ENCODE measurements at places on chromosomes 1 and 21.

DNA sequence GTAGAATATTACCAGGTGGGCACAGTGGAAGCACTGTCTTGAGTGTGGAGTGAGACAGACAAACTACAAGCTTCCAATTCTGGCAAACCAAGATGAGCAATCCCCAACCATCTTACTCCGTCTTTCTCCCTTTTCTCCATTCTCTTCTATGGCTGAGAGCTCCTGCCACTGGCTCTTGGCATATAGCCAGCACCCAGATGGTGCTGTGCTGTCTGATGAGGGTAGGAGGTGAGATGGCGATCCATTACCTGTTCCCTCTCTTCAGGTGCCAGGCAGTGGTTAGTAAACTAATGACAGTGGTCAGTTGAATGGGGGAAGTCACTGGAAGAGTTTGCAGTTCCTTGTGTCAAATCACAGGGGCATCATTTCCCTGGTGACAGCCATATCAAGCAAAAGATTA lies 108.4 kb downstream of the FNBP1L start:
- DNase-seq = no peak

- no peak for DNase-seq
These were observed 28.2 kb upstream of the EPB41 start for GRCh38 chr1:28885977-28886730.

GRCh38 chr21:30719401-30719800 lies 824 bp upstream of the KRTAP21-3 start:
- DNase-seq = no peak

DNA sequence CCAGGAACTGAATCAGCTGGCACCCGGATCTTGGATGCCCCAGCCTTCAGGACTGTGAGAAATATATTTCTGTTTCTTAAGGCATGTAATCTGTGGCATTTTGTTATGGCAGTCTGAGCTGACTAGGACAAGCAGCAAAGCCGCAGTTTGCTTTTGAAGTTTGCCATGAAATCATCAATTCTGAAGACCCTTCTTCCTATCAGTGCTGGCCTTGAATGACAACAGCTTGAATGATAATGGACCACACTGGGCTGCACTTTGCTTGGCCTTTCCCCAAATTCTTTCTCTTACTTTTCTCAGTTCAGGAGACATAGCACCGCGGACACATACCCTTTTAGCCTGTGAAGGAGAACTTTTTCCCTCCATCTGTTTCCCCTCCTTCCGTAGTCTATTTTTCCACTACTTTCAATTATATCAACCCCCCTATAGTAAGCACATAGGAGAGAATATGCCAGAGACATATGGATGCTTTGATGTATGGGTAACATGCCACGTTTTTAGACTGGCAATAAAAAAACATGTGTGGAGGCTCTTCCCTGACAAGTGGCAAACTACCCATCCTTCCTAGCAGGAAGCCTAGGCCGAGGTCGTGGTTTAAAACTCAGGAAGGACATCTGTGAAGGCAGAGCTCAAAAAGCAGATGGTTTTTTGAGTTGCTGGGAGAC lies 42.9 kb downstream of the HLX start:
- DNase-seq = no peak

DNA sequence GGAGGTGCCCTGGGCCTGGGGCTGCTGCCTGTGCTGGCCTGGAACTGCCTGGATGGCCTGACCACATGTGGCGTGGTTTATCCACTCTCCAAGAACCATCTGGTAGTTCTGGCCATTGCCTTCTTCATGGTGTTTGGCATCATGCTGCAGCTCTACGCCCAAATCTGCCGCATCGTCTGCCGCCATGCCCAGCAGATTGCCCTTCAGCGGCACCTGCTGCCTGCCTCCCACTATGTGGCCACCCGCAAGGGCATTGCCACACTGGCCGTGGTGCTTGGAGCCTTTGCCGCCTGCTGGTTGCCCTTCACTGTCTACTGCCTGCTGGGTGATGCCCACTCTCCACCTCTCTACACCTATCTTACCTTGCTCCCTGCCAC lies 1.8 kb downstream of the GPR3 start:
- no peak for DNase-seq

DNA sequence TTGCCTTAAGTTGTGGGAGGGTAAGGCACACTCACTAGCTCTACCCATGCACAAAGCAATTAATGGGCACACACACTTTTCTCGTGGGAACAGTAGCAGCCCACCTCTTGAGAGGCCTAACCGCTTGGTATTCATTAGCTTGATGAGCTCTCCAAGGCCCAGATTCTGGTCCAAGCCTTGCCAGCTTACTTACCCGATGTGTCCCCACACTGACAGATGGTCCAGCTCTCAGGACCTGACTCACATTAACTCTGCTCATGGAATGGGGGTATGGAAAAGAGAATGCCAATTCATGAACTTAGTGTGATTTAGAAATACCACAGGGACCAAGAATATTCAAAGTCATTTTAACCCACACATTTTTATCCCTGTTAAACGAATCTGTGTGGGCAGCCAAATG lies 106.8 kb upstream of the CACHD1 start:
- DNase-seq = no peak

DNA sequence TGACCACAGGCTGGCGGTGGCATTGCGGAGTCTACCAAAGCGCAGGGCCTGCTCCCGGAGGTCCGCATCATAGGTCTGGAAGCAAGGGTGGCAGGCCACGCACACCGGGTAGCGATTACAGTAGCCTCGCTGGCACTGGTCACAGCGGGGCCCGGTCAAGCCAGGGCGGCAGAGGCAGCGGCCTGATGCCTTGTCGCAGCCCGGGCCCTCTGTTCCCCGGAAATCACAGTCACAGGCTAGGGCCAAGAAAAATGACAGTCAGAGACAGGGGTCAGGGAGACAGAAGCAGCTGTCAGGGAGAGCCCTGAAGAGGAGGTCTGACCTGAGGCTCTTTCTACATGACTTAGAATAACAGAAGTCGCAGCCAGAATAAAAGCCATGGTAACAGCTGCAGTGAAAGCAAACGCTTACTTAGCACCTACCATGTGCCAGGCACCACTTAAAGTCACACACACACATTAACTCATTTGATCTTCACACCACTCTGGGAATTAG lies 26.4 kb downstream of the LAMB3 start:
- no peak for DNase-seq

DNA sequence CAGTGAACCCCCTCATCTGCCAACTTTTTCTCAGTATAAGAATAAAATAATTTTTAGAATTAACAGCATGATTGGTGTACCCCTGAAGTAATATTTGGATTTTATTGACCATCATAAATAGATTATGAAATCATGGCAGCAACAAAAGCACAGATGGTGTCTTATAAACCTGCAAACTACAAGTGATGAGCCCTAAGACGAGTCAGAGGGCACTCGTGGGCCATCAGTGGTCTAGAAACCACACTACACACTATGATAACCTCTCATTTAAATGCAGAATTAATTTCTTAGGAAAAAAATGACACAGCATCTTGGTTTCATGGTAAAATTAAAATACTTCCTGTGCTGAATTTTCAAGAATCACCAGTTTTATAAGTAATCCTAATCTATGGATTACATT lies 312.4 kb downstream of the PTBP2 start:
- DNase-seq = no peak

DNA sequence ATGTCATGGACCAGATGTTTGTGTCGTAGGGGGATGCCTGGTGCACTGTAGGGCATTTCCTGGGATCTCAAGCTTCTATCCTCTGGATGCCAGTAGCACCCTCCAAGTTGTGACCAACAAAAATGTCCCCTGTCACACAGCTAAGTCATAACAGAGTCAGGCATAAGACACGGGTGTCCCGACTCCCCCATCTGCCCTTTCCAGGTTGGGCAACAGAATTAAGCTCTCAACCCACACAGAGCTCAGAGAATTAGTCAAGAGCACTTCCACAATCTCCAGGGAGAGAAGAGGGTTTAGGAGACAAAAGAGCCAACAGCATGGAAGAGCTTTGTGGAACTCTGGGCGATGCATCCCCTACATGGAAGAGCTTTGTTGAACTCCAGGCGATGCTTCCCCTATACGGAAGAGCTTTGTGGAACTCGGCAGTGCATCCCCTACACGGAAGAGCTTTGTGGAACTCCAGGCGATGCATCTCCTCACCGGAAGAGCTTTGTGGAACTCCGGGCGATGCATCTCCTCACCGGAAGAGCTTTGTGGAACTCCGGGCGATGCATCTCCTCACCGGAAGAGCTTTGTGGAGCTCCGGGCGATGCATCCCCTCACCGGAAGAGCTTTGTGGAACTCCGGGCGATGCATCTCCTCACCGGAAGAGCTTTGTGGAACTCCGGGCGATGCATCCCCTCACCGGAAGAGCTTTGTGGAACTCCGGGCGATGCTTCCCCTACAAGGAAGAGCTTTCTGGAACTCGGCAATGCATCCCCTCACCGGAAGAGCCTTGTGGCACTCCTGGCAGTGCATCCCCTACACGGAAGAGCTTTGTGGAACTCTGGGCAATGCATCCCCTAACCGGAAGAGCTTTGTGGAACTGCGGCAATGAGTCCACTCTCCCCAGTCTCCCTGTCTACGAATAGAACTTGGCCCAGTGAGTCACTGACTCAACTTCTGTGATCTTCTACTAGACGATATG lies 422.7 kb downstream of the KIF26B start:
- DNase-seq = no peak

DNA sequence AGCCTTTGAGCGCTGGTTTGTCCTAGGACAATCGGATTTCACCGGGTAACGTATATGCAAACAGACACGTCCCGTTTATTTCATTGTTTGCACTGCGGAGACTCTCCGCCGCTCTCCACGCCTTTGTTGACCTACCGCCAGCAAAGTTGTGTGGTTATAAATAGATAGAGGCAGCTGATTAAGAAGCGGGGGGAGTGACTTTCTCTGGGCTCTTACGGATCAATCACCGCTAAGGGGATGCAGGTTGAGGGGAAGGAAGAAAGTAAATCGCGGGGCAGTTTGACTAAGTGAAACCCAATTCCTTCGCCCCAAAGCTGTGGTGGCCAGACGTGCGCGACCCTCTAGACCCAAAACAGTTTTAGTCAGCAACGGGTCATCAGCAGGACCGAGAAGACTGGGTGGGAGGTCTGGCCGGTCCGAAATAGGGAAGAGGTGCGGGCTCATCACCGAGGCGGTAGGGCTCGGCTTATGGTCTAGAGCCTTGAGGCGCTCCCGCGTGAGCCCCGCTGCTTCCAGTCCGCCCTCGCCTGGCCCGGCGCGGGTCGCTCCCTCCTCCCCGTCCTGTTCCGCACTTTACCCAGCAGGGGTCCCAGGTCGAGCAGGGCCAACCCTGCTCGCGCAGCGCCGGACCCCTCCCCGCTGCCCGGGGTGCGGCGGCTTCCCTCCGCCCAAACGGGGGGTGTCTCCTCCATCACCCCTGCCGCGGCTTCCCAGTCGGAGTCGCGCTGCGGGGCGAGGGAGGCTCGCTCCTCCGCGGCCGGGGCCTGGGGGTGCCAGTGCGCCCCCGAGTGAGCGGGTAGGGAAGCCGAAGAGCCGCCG lies 120.8 kb upstream of the RRP15 start:
- peak; percentile 11 for DNase-seq

GRCh38 chr21:42563261-42563660 lies 49.6 kb downstream of the SLC37A1 start:
- DNase-seq = no peak

DNA sequence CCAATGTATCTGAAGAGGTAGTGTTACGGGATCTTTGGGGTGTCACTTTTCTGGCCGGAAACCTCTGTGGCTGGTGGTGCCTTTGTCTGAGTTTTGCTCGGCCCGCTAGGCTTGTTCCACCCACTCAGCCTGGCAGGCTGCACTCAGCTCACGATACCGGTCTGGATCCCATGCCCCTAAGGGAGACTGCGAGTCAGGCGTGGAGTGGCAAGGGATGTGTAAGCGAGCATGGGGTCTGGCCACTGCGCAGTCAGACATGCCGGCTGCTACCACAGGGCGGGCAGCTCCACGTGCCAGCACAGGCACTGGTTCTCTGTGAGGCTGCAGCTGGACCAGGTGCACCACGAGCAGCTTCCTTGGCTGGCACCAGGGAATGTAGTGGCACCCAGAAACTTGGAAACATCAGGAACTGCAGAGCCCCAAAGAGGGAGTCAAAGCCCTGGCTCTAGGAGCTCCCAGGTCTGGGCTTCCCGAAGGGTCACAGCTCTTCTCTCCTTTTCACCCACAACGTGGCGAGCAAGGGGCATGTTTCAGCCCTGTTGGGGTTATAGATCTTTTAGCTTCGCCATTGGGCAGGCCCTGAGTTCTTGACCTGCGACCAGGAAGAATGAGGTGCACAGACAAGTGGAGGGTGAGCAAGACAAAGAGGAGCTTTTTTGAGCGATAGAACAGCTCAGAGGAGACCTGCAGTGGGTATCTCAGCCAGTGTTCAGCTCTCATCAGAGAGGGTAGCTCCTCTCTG lies 23.8 kb upstream of the LRRC8C start:
- DNase-seq = no peak

- no peak for DNase-seq
These were observed 19.4 kb downstream of the KIAA2013 start for GRCh38 chr1:11906870-11907269.

- DNase-seq = no peak
These were observed 1.6 kb downstream of the HIVEP3 start for GRCh38 chr1:41917076-41917475.

DNA sequence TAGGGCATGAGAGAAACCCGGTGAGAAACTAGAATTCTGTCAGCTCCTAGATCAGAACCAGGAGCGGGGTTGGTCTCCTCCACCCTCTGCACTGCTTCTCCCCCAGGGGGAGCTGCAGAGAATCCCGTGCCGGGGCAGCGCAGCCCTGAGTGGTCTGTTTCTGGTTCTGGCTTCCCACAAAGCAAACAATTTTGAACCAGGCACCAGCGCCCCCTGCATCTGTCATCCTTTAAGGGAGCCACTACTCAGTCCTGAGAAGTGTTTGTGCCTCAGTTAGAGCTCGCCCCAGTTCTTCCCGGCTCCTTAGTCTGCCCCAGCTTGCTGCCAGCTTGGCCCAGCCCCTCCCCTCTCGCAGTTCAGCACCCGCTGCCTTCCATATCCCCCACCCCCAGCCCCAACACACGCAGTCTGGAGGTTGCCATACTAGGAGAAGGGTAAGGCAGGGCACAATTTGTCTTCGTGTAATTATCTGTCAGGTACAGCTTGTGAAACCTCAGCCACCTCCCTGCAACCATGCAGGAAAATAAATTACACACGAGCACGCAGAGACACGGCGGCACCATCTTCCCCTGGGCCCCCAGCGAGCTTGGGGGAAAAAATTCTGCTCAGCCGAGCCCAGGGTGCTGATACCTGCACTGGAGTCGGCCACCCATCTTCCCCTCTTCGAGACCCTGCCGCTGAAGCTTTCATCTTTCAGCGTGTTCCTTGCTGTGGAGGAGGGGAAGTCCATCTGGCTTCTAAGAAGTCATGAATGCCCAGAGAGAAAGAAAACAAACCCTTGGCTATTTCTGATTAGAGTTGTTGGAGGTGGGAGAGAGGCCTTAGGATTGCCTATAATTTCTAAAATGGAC lies 62.6 kb upstream of the CD1D start:
- no peak for DNase-seq

GRCh38 chr1:161092621-161093028 lies 3.3 kb upstream of the NECTIN4 start:
- DNase-seq = no peak

DNA sequence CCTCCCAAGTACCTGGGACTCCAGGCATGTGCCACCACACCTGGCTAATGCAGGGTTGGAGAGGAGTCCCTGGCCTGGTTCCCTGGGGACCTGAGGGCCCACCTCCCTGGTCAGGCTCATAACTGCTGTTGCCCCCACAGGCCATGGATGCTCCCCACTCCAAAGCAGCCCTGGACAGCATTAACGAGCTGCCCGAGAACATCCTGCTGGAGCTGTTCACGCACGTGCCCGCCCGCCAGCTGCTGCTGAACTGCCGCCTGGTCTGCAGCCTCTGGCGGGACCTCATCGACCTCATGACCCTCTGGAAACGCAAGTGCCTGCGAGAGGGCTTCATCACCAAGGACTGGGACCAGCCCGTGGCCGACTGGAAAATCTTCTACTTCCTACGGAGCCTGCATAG lies 4.5 kb downstream of the FBXO6 start:
- DNase-seq = no peak

All from astrocyte of the cerebellum (primary cell).